ENCODE measurements at places on chromosomes 1 and 21.

DNA sequence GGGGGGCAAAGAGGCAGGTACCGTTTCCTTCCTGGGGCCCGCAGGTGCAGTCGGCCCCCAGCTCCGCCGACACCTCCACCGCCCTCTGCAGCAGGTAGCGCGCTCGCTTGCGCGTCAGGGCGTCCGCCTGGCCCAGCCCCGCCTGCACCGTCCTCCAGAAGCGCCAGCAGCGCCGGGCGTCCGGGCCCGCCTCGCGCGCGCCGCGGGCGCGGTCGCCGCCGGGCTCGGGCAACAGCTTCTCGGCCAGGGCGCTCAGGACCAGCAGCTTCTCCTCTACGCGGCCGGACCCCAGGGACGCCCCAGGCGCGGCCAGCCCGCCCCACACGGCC, 863 bp downstream of the TARBP1 start:
- DNase-seq: no peak

- DNase-seq: no peak
These were observed 33.1 kb upstream of the ZNF644 start for GRCh38 chr1:91054780-91055481.

- DNase-seq: no peak
These were observed 194.1 kb downstream of the ROR1 start for GRCh38 chr1:63967901-63968300.

DNA sequence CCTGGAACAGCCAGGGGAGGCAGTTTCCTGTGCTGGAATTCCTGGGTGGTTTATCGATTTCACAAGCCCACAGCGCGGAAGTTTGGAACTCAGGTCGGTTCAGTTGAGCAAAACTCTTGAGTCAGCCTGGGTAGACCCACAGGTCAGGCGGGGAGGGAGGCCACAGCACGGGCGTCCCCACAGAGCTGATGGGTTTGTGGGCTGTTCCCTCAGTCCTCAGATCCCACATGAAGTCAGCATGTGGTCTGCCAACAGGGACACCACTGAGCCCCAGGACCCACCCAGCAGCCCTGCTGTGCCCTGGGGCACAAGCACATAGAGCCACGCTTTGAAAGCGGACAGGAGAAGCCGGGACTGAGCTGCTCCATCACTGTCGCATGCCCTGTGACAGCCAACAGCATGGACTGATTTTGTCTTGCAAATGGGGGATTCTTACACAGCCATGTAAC, 17.4 kb downstream of the BMP8A start:
- no peak for DNase-seq

- DNase-seq: no peak
These were observed 28.8 kb downstream of the ZP4 start for GRCh38 chr1:237861944-237862343.

- peak; percentile 52 for DNase-seq
These were observed 167.3 kb downstream of the ZZZ3 start for GRCh38 chr1:77514921-77515776.

DNA sequence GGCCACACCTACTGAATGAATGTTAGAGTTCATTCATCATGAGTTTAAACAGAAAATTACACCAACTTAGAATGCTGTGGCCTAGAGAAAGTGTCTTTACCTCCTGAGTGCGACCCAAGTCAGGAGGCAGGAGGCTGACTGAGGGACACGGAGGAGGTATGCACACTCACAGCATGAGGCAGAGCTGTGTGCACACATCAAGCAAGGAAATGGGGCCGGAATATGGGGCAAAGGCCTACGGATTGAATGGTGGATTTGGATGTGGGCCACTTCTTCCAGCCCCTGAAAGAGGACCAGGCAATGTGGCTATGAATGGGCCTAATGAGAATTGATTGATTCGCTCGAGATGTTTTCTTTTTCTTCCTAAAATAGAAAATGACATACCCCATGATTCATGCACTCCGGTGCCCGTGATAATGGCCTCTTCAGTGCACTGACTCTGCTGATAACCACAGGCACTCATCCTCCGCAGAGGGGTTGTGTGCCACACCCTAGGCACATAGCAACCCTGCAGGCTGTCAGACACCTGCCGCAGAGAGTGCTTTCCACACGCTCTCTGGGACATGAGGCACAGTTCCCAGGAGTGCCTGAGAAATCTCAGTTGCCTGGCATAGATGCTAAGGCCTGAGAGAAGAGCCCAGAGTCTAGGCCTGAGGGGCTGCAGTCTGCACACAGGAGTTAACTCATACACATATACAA, 155.5 kb downstream of the GLUL start:
- no peak for DNase-seq

DNA sequence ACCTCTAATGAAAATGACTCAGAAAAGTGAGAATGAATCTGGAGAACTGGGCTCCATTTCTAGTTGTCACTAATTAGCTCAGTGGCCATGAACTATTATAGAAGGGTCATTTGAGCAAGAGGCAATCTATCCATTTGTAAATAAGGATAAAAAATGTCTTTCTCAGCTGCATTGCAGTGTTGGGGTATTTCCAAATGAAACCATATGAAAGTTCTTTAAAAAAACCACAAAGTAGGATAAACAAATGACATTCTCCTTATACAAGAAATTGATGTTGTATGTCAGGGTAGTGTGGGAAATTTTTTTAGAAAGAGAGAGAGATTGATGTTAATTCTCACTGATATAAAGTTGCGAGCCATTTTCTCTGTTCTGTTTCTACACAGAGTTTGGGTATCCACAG, 26.0 kb downstream of the FMO3 start:
- DNase-seq: no peak

DNA sequence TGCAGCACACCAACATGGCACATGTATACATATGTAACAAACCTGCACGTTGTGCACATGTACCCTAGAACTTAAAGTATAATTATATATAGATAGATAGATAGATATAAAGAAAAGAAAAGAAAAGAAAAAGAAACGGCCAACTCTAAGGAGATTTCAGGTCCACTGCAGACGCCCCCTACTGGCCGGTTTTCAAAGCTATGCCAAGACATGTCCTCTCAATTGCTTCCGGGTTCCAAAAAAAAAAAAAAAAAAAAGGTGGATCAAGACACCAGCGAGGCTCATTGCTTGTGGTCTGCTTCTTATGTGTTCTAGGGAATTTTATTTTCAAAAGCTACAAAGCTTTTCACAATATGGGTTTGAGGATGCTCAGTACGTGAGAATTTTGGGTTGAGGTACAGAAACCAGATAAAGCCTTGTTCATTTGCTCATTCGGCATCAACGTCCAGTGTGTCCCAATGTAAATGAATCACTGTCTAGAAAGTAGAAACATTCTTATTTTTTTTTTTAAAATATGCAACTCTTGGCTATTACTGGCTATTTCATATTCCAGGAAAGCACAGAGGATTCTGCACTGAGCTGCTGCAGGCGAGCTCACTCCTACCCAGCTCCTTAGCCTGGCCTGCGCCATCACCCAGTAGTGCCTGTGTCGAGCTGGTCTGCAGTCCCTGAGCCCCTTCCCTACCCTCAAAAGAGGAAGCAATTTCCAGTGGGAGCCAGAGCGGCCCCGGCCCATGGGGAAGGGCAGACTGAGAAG, 643.0 kb downstream of the KIF26B start:
- no peak for DNase-seq

DNA sequence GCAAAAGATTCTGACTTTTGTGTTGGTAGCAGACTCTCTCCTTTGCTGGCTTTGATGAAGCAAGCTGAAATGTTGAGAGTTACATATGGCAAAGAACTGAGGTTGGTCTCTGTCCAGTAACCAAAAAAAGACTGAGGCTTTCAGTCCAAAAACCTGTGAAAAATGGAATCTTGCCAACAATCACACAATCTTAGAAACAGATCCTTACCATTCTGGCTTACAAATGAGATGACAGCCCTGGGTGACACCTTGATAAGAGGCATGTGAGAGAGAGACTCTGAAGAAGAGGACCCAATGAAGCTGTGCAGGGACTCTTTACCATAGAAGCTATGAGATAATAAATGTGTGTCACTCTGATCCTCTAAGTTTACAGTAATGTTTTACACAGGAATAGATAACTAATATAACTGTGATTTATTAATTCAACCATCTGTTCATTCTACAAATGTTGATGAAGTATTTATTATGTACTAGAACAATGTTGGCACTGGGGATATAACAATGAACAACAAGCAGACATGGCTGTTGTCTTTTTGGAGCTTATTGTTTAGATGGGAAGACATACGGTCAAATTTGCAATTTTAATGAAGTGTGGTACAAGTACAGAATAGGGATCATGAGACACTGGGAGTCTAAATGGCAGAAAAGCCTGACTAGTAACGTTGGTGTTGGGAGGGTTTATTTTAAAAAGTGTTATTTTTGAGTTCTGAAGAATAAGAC, 251.0 kb downstream of the OLFM3 start:
- no peak for DNase-seq

- DNase-seq: no peak
These were observed 1454.1 kb downstream of the MRPL39 start for GRCh38 chr21:24153137-24153536.

DNA sequence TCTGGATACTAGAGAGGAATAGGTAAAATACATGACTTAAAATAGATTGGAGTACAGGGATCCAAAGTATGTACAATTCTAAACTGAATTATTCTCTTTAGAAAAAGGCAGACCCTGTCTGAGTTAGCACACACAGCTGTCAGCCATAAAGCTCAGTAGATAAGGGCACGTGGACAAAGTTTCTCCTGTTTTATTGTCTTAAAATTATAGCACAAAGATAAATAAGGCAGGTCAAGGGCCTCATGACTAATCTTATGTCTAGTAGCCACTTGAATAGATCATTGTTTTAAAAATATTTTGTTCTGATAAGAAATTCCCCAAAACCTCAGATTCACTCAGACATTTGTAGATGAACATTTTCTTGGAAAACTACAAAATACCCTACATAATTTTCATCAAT, 205.2 kb downstream of the ZP4 start:
- DNase-seq: no peak

DNA sequence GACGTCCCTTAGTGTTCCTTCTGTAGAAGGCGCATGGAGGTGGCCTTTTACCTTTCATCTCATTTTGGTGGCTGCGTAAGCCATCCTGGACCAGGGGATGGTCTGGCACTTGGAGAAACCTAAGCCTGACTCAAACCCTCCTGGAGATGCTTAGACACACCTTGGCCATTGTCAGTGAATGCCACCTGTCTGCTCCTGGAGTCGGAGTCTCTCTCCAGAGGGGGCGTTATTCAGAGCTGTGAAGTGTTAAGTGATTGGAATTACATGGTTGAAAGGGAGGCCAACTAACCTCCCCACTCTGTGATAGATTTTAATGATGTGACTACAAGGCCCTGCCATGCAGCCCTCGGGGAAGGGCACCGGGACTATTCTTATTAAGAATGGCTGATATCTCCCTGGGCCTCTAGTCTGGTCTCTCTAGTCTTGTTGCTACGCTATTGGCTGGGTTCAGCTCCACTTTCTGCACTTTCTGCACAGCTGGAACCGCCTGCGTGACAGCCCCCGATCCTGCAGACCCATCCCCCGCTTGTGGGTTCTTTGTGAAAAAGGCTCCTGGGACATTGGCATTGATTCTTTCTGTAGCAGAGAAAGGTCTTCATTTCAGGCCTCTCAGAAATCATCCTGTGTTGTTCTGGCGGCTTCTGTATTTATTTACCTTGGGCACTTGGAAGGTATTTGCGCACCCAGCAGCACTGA, 4.2 kb downstream of the RASSF5 start:
- no peak for DNase-seq

GRCh38 chr1:65694933-65695332, 97.8 kb upstream of the PDE4B start:
- DNase-seq: no peak

DNA sequence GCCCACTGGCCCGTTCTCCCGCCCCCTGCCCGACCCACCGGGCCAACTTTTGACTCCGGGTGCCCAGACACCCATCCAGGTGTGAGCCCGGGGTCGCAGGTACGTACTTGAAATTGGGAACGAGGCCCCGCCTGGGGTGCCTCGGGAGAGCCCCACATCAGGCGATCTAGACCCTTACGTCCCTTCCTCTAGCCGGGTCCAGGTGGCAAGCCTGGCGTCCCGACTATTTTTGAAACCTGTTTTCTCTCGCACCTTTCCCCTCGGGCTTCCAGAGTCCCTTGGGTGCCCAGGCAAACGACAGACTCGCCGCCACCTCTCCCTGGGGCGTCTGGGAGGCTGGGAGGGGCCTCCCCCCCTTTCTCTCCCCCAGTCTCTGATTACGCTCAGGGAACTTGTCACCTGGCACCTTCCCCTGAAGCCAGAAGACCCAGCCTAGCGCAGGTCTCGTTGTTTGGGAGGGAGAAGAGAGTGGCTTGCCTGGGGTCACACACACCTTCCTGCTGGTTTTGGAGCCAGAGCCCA, 898 bp downstream of the LDLRAP1 start:
- no peak for DNase-seq

DNA sequence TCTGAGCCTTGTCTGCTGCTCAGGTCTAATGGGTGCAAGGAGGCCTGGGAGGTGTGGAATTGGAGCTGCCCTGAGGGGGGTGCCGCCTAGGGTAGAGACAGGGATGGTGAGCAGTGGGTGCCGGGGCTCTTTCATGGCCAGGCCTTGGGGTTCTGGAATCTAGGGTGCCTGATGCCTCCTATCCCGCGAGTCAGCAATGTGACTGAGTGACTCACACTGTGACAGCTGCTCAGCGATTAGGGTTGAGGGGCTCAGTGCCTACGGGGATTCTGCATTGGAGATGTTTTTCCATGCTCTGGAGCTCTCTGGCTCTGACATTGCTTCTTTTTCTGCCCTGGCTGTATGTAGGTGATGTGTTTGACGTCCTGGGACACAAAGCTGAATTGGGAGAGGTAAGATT, 16.8 kb downstream of the ATP8B2 start:
- no peak for DNase-seq

- no peak for DNase-seq
These were observed 30.2 kb downstream of the EYA3 start for GRCh38 chr1:28058168-28058567.

- no peak for DNase-seq
These were observed 27.1 kb upstream of the RERE start for GRCh38 chr1:8844501-8845006.

DNA sequence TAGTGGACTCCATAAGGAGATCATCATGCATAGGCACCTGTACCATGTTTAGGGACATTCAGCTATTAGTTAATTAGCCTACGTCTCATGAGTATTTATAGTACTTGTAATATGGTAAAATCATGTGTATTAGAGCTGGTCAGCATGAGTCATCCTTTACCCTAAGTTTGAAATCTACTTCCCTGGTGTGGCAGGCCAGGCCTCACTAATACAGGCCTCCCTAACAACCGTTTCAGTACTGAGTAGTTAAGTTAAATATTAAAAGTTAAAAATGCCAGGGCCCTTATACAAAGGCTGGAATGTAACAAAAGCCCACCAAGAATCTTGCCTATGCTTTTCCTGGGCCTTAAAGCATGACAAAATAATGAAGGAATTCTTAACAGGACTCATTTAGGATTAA, 356.3 kb upstream of the DPYD start:
- no peak for DNase-seq

GRCh38 chr1:243271996-243272395, 16.2 kb downstream of the SDCCAG8 start:
- DNase-seq: no peak

GRCh38 chr1:53372501-53372951, 44.7 kb upstream of the LRP8 start:
- DNase-seq: peak; percentile 13

GRCh38 chr1:176222196-176222595, 15.1 kb upstream of the COP1 start:
- no peak for DNase-seq

GRCh38 chr1:196678510-196678884, 26.7 kb downstream of the CFH start:
- no peak for DNase-seq
